Neural crest cell (in vitro differentiated cells): ENCODE measurements at places on chromosomes 5 and 9.

- DNase-seq, result no peak
Measured at GRCh38 chr5:122996091-122996490, 40.4 kb downstream of the PPIC start.

DNA sequence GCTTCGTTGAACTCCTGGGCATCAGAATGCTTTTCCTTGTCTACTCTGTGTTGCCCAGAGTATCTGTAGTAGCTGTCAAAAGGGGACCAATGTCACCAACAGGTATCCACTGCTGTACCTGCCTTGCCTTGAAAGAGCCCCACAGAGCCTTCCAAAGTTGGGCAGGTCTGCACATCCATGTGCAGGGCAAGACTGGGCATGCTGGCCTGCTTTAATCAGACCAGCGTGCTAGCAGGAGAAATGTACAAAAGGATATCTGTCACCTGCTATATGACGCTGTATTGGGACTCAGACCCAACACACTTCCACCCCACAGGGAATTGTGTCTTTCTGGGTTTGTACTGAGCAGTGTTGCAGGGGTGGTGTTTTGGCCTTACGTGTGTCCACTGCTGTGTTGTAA lies 11.9 kb downstream of the DELE1 start:
- no peak for DNase-seq

DNA sequence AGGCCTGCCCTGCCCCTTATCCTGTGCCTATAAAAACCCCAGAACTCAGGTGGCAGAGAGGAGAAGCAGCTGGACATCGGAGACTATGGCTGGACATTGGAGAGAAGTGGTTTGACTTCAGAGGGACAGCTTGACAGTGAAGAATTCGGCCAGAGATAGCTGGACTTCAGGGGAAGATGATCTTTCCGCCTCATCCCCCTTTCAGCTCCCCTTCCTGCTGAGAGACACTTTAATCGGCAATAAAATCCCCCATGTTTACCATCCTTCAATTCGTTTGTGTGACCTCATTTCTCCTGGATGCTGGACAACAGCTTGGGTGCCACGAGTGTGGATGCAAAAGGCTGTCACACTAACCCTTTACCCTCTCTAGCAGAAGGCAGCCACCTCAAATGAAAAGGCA lies 134.1 kb upstream of the TUT7 start:
- DNase-seq, result no peak

DNA sequence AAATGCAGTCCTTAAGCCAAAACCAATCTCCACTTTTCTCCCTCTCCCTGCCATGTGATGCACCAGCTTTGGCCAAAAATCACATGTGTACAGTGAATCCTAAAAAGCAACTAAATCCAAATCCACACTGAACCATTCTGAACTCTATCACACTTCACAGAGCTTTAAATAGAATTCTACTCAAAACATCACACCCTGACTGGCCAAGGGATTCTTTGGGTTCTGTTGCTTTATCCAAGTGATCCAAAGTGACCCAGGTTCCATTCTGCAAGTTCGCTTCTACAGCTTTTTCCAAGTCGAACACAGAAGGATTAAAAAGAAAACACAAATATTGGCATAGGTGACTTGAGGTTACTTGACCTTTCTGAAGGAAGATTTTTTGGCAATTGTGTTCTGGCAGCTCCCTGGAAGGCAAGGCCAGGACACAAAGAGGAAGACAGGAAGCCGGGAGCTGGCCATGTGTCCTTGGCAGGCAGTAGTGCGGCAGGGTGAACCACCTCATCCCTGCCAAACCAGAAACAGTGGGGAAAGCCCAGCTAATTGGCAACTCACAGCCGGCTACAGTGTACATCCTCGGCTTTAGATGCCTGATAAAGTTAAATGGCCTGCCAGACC lies 115.0 kb downstream of the NFIB start:
- DNase-seq, result no peak

GRCh38 chr9:100445161-100445902 lies 18.4 kb downstream of the MSANTD3 start:
- DNase-seq, result no peak

DNA sequence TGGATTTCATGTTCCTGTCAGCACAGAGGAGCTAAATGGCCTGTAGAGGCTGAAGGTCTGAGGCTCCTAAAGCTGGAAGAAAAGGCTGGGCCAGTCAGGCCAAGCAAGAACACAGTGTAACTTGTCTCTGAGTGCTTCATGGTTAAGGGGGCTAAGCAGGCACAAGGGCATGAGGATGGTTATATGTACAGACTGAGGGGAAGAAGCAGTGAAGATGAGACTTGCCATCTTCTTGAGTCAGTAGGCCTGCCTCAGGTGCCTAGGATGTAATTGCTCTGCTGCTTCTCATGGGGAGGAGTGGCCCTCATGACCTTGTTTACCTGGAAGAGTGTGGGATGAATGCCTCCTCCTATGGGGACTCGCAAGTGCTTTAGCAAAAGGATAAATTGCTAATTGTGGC lies 8.7 kb upstream of the PSMD5 start:
- DNase-seq, result no peak

GRCh38 chr9:396396-396795 lies 181.7 kb downstream of the DOCK8 start:
- DNase-seq, result no peak

GRCh38 chr5:88948746-88949600 lies 66.0 kb upstream of the MEF2C start:
- DNase-seq, result no peak

- no peak for DNase-seq
Measured at GRCh38 chr5:5165541-5166002, 25.4 kb downstream of the ADAMTS16 start.

DNA sequence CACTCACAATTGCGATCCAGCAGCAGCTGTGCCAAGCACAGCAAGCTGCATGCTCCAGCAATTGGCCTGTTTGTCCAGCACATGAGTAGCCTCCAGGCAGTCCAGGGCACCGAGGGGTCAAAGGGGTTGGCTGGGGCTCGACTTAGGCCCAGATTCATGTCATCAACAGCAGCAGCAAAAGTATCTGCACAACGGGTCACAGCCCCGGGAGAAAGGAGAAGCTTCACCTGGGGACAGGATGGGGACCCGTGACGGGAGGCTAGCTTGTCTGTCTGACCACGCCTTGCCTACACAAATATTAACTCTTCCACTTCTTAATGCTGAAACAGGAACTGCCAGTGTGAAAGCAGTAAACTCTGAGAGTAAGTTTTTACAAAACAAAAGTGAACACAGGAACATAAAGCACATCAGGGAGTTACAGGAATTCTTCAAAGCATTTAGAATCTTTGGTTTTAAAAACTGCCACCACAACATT lies 191.2 kb downstream of the PIK3R1 start:
- DNase-seq, result peak; percentile 51

- DNase-seq, result peak; percentile 16
Measured at GRCh38 chr5:110865400-110866094, 126.7 kb downstream of the SLC25A46 start.

DNA sequence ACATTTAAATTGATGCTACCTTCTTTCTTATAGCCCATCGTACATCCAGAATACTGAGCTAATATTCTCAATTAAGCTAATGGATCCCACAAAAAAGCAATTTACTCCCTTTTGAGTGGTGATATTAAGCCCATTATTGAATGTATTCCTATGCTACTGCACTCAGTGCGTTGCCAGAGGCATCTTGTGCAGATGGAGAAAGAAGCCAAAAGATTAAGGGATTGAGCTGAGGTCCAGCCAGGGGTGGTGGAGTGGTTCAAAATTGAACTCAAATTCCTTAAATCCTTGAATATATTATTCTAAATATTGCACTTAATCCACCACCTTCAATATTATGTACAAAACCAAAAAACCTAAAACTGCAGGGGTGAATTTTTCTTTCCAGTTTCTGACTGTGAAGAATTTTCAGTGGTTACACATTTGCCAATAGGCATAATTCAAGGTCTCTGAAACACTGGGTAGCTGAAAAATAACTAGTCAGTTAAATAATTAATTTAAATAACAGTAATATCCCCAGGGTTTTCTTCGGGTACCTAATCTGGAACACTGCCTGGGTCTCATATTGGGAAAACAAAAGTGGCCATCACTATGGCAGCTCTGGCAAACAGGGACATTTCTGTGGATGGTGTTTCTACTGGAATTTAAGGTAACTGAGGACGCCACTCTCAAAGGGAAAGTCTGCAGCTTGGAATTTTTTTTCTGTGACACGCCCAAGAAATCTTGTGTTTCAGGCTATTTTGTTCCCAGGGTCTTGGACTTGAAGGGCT lies 6.2 kb upstream of the LIFR start:
- no peak for DNase-seq

DNA sequence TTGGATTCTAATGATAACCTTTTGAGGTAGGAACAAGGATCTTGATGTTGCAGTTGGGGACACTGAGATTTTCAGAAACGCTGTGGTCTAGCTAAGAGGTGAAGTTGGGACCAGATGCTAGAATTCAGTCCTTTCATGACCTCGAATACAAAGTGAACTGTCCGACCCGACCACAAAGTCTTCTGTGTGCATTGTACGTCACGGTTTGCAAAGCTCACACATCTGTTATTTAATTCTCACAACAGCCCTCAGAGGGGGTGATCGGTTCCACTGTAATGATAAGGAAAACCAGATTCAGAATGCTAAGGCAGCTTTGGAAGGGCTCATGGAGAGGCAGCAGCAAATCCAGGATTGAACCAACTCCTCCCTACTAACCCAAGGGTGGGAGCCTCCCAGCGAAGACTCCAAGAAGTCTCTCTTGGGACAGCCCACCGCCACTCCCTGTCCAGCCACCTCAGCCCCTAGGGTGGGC lies 16.6 kb upstream of the KIF12 start:
- no peak for DNase-seq

DNA sequence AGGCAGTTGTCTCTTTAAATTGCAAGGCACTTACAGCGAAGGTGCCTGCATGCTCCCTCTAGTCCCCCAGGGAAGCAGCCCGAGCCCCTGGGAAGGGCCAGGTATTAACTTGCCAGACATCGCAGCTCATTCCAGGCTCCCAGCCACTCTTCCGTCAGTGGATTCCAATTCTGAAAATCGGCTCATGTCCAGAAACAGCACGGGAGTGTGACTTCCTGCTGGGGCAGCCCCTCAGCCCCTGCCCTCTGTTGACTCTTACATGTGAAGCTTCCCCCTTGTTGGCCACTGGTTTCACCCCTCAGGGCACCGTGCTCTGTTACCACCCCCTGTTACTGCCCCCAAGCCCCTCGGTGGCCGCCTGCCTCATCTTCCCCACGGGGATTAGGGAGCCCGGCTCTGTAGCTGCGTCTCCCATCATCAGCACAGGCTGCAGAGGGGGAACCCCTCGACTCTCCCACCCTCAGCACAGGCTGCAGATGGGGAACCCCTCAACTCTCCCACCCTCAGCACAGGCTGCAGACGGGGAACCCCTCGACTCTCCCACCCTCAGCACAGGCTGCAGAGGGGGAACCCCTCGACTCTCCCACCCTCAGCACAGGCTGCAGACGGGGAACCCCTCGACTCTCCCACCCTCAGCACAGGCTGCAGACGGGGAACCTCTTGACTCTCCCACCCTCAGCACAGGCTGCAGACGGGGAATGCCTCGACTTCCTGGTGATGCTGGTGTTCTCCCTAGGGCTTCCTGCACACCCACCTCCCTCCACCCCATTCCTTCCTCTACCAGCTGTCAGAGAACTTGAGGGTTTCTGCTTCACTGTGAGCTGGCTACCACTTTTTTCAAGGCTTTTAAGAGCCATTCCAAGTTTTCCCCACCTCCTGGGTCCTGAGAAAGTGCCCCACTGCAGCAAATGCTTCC lies 11.1 kb upstream of the CACNA1B start:
- DNase-seq, result no peak

DNA sequence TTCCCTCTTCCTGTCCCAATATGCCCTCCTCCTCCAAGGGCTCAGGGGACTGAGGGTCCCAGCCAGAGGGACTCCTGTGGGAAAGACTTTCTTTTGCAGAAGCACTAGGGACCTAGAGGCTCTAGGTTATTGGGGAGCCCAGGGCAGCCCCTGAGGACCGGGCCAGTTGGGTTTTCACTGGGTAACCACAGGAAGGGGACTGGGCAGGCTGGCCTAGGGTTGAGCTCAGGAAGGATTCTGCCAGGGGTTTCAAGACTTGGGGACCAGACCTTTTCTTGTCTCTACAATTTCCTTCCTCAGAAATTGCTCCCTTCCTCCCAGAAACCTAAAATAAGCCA lies 24.4 kb upstream of the HMCN2 start:
- no peak for DNase-seq

GRCh38 chr9:114462791-114463190 lies 42.5 kb downstream of the WHRN start:
- DNase-seq, result no peak

- no peak for DNase-seq
Measured at GRCh38 chr5:85760519-85760918, 857.2 kb upstream of the COX7C start.

GRCh38 chr5:7664208-7664607 lies 186.7 kb downstream of the CFAP90 start:
- no peak for DNase-seq

- DNase-seq, result no peak
Measured at GRCh38 chr5:157362012-157362411, 96.1 kb downstream of the CYFIP2 start.

DNA sequence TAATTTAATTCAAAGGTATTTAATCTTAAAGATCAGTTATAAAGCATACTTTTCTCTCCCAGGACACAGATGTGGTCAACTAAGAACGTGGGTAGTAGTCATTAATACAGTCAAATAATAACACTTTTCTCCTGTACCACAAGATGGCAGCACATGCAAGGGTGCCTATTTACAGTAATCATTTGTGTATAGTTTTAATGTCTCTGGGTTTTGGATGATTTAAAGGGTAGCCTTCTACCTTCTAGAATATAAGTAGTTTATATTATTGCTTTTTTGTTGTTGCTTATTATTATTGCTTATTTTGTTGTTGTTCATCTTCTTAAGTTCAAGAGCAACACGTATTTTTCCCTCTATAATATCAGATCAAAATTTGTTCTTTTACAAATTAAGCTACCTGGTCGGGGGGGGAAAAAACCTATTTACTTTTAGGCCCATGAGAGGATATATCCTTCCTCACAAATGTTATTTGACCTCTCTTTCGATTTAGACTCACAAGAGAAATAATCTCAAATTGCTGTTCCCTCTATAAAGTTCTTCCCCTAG lies 59.6 kb upstream of the SLC27A6 start:
- DNase-seq, result peak; percentile 44

- no peak for DNase-seq
Measured at GRCh38 chr9:128072144-128073021, 4.4 kb downstream of the SLC25A25 start.

DNA sequence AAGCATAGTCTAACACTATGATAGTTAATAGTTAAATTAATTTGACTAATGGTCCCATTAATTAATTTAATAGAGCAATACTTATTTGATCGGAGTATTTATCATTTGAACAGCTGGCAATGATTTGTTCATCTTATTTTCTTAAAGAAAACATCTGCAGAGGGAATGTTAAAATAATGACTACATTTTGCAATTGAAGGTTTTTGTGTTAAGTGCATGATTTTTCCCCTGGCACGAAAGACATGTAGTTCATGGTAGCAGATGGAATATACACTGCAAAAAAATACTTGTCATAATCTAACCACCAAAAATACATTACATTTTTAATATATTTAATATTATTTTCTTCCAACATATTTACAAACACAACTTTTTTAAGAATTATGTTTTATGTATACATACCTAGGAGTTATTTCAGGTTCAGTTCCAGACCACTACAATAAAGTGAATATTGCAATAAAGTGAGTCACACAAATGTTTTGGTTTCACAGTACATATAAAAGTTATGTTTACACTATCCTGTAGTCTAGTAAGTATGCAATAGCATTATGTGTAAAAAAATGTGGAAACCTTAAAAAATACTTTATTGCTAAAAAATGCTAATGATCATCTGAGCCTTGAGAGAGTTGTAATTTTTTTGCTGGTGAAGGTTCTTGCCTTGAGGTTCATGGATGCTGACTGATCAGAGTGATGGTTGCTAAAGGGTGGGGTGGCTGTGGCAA lies 292.6 kb upstream of the DAB2 start:
- no peak for DNase-seq
